ENCODE measurements at places on chromosomes 7 and 10. TPM values are rescaled to one million over a fixed set of nuclear protein-coding genes. Genes with fewer than 3 reads are reported as not detected.
A peak's percentile ranks its signal among the peaks of the same experiment; 100 is the strongest.

DNA sequence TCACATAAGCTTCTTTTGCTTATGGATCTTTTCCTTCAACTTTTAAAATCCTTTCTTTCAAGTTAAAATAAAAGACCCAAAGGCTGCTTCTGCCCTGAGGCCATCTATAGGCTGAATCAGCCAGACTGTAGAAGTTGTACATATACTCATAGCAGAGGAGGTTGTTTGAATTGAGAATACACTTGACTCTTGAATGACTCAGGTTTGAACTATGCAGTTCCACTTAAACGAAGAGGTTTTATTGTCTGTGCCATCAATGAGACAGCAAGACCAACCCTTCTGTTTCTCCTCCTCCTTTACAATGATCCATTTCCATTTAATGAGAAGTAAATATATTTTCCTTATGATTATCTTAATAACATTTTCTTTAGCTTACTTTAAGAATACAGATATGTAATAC is 5.8 kb downstream of the ZNF365 start:
- H3K27ac ChIP-seq: no peak overlapping the region
- DNase-seq: no peak
- H3K4me1 ChIP-seq: peaks cover 15% of the 10 kb centered on the region
- H3K27me3 ChIP-seq: peaks cover 60% of the 10 kb centered on the region
- H3K4me3 ChIP-seq: no peak overlapping the region
- no peaks in the 10 kb centered on the region for H3K36me3 ChIP-seq

DNA sequence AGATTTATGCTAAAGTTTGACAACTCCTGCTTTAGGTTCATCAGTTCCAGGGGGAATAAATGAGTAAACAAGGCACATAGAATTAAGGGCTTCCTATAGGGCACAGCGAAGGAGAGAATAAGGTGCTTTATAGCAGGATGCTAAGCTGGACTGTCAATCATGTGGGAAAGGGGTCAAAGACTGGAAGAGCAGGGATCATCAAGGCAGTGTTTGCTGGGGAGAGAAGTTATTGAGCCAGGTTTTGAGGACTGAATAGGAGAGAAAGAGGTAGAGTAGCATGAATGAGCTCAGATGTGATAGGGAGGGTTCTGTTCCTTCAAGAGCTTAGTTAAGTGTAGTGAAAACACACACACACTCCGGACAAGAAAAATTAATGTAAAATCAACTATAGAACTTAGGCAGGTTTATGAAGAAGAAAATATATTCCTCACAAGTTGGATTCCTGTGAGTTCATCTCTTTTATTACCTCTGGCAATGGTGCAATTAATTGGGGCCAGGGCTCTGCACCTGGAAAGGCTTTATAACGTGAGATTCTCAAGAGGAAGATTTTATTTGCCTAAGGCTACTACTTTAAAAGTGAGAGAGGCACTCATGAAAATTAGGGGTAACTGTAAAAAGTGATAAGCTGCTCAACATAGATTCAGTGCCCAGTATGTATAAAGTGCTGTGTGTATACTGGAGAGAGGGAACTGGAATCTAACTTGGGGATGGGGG is 222.4 kb downstream of the AUTS2 start:
- peaks cover 5% of the 10 kb centered on the region for H3K4me1 ChIP-seq
- no peaks in the 10 kb centered on the region for H3K36me3 ChIP-seq

- no peaks in the 10 kb centered on the region for H3K27me3 ChIP-seq
- no peak overlapping the region for H3K27ac ChIP-seq
- no peaks in the 10 kb centered on the region for H3K36me3 ChIP-seq
Observed at GRCh38 chr7:101953248-101953819, 135.9 kb downstream of the CUX1 start.

DNA sequence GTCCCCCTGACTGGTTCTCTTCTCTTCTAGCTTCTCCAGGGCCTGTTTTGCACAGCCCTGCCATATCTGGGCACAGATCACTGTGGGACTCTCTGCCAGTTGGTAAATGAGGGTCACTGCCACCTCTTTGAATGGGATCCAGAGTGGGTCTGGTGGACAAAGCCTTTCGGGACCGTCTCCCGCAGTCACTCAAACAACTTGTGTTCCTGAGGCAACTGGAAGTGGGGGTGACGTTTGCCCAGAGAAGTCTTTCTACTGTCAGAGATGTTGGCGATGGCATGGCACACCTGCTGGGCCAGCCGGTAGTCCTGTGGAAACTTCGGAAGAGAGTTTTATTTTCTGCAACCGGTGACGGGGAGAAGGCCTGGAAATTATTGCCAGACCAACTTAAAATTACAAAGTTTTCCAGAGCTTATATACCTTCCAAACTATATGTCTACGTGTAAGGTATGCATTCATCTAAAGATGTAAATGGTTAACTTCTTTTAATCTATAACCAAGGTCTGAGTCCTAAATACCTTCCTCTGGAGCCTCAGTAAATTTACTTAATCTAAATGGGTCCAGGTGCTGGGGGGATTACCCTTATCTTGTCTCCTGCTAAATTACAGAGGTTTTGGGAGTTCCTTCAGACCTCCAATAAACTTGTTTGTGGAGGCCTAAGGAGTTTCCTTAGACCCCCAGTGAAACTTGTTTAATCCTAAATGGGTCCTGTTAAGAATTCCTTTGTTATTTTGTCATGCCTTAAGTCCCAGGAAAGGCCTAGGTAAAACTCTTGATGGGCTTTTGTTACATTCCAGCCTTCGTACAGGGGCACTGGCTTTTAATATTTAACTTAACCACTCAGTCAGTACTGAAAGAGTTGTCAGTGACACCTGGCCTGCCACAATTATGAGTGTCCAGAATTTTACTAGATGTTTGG is 94.0 kb downstream of the NPSR1 start:
- DNase-seq: no peak
- H3K27ac ChIP-seq: no peak overlapping the region
- H3K4me3 ChIP-seq: no peak overlapping the region
- no peaks in the 10 kb centered on the region for H3K27me3 ChIP-seq
- no peaks in the 10 kb centered on the region for H3K4me1 ChIP-seq
- no peaks in the 10 kb centered on the region for H3K36me3 ChIP-seq

GRCh38 chr7:37322831-37323230 is 125.8 kb downstream of the ELMO1 start:
- no peak overlapping the region for H3K4me3 ChIP-seq
- no peak for DNase-seq

GRCh38 chr10:132199268-132199853 is 12.6 kb downstream of the DPYSL4 start:
- no peak overlapping the region for H3K27ac ChIP-seq
- H3K27me3 ChIP-seq: no peaks in the 10 kb centered on the region
- peaks cover 2% of the 10 kb centered on the region for H3K4me1 ChIP-seq
- no peaks in the 10 kb centered on the region for H3K36me3 ChIP-seq
- no peak overlapping the region for H3K4me3 ChIP-seq

DNA sequence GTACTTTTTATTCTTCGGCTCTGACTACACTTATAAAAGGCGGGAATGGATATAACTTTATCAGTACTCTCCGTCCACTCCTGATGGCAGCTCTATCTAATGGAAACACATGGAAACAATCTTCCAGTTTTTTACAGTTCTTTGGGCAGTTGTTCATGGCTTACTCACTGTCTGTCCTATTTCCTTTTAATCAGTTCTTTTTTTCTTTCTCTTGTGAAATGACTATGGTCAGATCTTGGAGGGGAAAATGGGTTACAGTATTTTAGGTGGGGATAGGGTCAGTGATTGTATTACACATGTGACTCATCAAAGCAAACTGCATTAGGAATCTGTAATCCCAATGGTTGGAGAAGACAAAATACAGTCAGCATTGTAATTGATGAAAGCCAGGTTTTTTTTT is 112.4 kb downstream of the BICC1 start:
- H3K36me3 ChIP-seq: no peaks in the 10 kb centered on the region
- H3K4me3 ChIP-seq: no peak overlapping the region
- H3K27ac ChIP-seq: no peak overlapping the region
- DNase-seq: no peak
- H3K27me3 ChIP-seq: no peaks in the 10 kb centered on the region

- no peaks in the 10 kb centered on the region for H3K4me1 ChIP-seq
- H3K36me3 ChIP-seq: no peaks in the 10 kb centered on the region
- H3K27me3 ChIP-seq: no peaks in the 10 kb centered on the region
- DNase-seq: peak; percentile 53
- H3K27ac ChIP-seq: no peak overlapping the region
Observed at GRCh38 chr10:36888925-36889573, 236.3 kb upstream of the ANKRD30A start.

DNA sequence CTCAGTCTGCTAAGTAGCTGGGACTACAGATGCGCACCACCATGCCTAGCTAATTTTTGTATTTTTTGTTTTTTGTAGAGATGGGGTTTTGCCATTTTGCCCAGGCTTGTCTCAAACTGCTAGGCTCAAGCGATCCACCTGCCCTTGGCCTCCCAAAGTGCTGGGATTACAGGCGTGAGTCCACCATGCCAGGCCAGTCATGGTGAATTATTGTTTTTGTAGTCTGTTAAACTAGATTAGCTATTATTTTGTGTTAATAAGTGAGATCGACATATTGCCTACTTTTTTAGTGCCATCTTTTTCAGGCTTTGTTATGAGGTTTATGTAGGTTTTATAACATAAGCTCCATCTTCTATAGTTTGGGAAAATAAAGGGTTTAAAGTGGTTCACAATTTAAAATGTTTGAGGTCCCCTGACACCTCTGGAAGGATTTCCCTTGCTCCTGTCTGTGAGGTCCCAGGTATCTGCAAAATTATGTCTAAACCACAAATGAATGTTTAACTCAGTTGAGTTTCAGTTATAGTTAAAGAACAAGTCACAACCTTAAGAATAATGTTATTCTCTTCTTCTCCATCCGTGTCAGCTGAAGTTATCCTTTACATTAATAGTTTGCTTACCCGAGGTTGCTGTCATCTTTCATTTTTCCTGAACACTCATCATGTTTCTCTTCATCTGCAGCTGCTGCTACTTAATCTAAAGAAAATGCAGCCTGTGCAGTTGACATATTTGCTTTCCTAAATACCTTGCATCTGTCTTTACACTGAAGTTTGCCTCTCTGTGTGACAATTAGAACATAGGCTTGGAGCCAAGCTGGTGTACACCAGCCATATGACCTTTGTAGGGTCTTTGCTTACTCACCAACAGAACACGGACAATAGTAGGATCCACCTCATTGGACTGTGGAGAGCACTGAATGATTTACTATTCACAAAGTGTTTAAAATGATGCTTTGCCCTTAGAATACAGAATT is 8.9 kb upstream of the VSTM4 start:
- H3K4me3 ChIP-seq: no peak overlapping the region
- no peaks in the 10 kb centered on the region for H3K4me1 ChIP-seq
- H3K27ac ChIP-seq: no peak overlapping the region
- H3K27me3 ChIP-seq: peaks cover 43% of the 10 kb centered on the region
- DNase-seq: no peak

NUTM2A gene
- 0.49 TPM for total RNA-seq

UTF1 gene
- not detected for total RNA-seq

MAD1L1 gene
- total RNA-seq: 97.7 TPM

CDK1 gene
- 123 TPM for total RNA-seq
